GM03348 (cell line): ENCODE measurements at places on chromosomes 7 and 10.
A peak's percentile ranks its signal among the peaks of the same experiment; 100 is the strongest.

DNA sequence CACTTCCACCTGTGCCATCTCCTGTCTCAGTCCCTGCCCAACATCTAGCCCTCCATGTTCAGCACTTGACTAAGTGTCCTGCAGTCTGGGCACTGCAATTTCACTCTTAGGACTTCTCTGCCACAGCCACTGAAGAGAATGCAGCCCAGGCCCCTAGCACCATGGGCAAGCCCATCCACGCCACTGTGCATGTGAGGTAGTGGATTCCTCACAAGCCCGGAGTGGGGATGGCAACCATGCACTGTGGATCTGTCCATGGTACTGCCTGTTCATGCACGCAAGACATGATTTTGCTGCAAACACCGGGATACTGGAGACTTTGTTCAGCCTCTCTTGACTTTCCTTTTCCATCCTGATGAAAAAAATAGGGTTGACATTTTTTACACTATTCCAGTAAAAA lies 12.3 kb downstream of the DDC start:
- DNase-seq = peak; percentile 56

- no peak for DNase-seq
Observed at GRCh38 chr10:59688921-59689351, 20.7 kb downstream of the SLC16A9 start.

DNA sequence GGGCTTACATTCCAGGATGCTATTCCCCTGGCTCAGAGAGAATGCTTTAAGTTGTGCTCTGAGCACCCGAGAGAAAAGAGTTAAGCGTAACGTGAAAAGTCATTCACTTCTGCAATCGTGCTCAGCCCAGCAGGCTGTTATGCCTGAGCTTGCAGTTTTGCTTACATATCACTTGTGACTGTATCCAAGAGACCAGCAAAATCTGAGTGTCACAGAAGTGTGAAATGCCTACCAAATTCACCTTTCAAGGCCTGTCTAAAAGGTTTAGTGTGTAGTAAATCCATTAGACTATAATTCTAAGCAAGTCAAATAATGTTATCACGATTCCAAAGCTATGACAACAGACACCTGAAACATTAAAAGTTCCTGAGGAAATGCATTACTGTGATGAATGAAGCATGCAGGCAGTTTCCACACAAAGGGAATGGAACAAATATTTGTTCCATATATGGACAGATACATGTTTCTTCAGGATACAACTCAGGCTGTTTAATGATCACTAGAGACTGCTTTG lies 20.1 kb downstream of the ITGB1 start:
- DNase-seq = peak; percentile 28

- DNase-seq = peak; percentile 90
Observed at GRCh38 chr10:70742537-70743429, 42.4 kb downstream of the TBATA start.

DNA sequence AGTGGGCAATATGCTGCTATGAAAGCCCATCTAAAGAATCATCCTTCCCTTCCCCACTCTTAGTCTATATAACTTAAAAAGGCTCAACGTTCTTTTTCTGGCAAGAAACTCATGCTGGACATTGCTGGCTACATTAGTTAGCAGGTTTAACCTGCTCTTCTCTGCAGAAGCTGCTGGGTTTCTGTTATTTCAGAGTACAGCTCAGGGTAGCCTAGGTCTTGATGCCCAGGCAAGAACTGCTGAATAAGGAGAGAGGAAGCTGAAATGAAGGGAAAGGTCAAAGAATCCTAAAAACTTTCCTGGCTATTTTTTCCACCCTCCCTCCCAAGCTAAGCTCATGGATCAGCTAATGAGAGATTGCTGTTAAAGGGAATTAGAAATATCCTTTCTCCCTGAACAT lies 79.4 kb downstream of the ANKIB1 start:
- DNase-seq = no peak

DNA sequence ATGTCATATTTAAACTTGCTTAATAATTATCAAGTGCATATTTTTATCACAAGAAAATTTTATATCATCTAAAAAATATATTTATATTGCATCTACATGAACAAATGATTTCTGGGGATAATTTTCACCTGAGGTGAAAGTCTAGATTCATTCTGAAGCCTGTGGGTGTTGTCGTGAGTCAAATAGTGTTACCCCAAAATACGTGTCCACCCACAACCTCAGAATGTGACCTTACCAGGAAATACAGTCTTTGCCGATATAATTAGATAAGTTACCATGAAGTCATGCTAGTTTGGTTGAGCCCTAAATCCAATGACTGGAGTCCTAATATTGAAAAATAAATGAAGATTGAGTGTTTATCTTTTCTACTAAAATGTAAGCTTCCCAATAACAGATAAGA lies 203.0 kb upstream of the MDFIC start:
- DNase-seq = no peak

- DNase-seq = no peak
Observed at GRCh38 chr10:992871-993270, 4.6 kb downstream of the GTPBP4 start.

DNA sequence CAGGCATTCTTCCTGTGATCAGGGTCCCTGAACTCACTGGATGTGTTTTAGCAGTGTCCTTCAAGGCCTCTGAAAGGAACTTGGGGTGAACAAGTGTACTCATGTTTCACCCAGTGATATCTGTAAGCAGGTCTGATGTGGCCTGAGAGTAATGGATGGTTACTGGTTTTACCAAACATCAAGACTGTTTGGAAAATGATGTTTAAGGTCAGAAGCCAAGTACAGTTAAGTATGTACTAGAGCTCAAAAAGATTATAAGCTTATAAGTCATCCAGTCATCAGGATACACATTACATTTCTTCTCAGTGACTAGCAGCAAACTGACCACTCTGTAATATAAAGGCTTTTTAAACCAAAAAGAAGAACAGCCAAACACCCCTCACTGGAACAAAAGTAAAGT lies 79.8 kb upstream of the PTN start:
- peak; percentile 7 for DNase-seq

GRCh38 chr7:43781726-43782607 lies 23.5 kb downstream of the BLVRA start:
- DNase-seq = peak; percentile 74

GRCh38 chr10:119406601-119407253 lies 135.8 kb downstream of the RGS10 start:
- DNase-seq = no peak

GRCh38 chr7:30970594-30971094 lies 6.9 kb downstream of the GHRHR start:
- peak; percentile 4 for DNase-seq
